ENCODE measurements at places on chromosomes 12 and 14. TPM values are rescaled to one million over a fixed set of nuclear protein-coding genes. Genes with fewer than 3 reads are reported as not detected.

Gene DYRK4
- 15.9 TPM for polyA plus RNA-seq

- DNase-seq, result no peak
- H3K27ac ChIP-seq, result no peak overlapping the region
- no peaks in the 10 kb centered on the region for H3K4me1 ChIP-seq
- H3K36me3 ChIP-seq, result no peaks in the 10 kb centered on the region
- no peaks in the 10 kb centered on the region for H3K27me3 ChIP-seq
Observed at GRCh38 chr14:54834727-54835126, 67.9 kb downstream of the GCH1 start.

Gene DACT1
- polyA plus RNA-seq, result 16.7 TPM

Gene MYRFL
- polyA plus RNA-seq, result 0.46 TPM

DNA sequence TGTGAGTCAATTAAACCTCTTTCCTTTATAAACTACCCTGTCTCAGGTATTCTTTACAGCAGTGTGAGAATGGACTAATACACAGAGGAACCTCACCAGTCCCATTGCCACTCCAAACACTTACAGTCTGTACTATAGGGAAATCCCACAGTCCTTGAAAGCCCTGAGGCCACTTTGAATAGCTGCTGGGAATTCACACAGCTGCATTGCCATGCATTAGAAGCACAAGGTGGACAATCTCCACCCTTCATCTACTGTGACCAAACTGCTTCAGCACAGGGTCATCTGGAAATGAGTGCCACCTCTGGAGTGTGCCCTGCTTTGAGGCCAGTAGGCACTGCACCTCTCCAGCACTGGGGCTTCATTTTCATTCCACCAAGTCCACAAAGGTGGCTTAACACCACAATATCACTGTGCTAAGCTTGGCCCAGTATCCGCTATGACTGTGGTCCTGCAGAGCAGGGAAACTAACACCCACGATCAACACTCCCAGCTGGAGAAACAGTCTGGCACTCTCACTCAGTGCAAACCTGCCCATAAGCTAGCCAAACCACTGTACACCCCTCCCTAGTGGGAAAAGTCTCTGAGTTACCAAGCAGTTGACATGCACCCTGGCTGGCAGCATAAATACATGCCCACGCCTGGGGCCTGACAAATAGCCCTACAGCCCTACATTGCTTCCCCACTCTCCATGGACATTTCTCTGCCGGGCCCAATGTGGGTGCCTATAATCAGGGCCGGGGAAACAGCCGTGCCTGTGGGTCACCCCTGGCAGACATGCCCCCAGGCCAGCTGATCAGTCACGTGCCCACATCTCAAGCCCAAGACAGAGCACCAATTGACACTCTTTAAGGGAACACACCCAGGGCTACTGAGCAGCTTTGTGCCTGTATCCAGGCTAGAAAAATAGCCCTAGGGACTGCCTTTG is 294.3 kb upstream of the MGAT4C start:
- no peak overlapping the region for H3K4me3 ChIP-seq
- no peaks in the 10 kb centered on the region for H3K36me3 ChIP-seq
- no peaks in the 10 kb centered on the region for H3K27me3 ChIP-seq

GRCh38 chr12:20711846-20712245 is 16.7 kb downstream of the SLCO1C1 start:
- no peaks in the 10 kb centered on the region for H3K27me3 ChIP-seq
- H3K36me3 ChIP-seq, result no peaks in the 10 kb centered on the region
- no peak for DNase-seq
- no peak overlapping the region for H3K4me3 ChIP-seq
- H3K4me1 ChIP-seq, result no peaks in the 10 kb centered on the region

DNA sequence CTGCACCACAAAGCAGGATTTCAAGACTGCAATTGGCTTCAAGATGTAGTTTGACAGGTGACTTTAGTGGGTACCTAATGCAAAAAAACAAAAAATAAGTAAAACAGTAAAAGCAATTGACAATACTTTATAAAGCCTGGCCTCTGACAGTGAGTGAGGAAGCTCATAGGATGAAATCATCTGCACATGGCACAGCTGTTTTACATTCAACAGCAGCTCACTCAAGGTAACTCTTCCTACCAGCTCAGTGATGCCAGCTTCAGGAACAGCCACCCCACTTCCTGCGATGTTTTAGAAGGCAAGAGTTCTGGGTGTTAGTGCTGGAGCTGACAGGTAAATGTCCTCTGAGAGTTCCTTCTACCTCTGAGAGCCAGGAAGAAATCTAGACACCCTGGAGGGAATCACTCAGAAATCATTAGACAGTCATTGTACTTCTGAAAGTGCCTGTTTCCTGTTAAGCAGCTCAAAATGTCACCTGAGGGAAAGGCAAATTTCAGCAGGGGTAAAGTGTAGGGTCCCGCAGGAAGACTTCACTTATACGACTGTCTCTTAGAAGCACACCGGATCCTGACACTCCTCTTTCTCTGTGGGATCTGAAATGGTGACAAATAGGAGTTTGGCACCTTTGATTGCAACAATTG is 99.9 kb downstream of the FOXN3 start:
- H3K27me3 ChIP-seq, result no peaks in the 10 kb centered on the region
- no peak overlapping the region for H3K27ac ChIP-seq
- no peak overlapping the region for H3K4me3 ChIP-seq
- no peak for DNase-seq
- H3K36me3 ChIP-seq, result peaks cover 10% of the 10 kb centered on the region

Gene ZC2HC1C
- polyA plus RNA-seq, result 2.6 TPM

DNA sequence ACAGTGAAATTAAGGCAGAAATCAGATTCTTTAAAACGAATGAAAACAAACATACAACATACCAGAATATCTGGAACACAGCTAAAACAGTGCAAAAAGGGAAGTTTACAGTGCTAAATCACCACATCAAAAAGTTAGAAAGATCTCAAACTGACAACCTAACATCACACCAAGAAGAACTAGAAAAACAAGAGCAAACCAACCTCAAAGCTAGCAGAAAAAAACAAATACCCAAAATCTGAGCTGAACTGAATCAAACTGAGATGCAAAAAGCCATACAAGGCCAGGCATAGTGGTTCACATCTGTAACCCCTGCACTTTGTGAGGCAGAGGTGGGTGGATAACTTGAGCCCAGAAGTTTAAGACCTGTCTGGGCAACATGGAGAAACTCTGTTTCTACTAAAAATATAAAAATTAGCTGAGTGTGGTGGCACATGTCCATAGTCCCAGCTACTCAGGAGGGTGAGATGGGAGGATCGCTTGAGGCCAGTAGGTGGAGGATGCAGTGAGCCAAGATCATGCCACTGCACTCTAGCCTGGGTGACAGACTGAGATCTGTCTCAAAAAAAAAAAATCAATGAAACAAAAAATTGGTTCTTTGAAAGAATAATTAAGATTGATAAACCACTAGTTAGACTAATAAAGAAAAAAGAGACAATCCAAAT is 33.2 kb upstream of the LDHB start:
- H3K27me3 ChIP-seq, result no peaks in the 10 kb centered on the region
- no peak overlapping the region for H3K4me3 ChIP-seq
- H3K27ac ChIP-seq, result no peak overlapping the region
- H3K36me3 ChIP-seq, result no peaks in the 10 kb centered on the region
- peaks cover 2% of the 10 kb centered on the region for H3K4me1 ChIP-seq

- H3K4me1 ChIP-seq, result peaks cover 12% of the 10 kb centered on the region
- peak overlapping the region; percentile 42 for H3K27ac ChIP-seq
- no peaks in the 10 kb centered on the region for H3K27me3 ChIP-seq
- peak; percentile 73 for DNase-seq
Observed at GRCh38 chr14:81519200-81520011, 14.2 kb downstream of the SEL1L start.

- no peaks in the 10 kb centered on the region for H3K36me3 ChIP-seq
- H3K4me3 ChIP-seq, result no peak overlapping the region
- H3K27me3 ChIP-seq, result peaks cover 16% of the 10 kb centered on the region
- DNase-seq, result no peak
Observed at GRCh38 chr12:118370601-118371000, 2.1 kb downstream of the TAOK3 start.

Gene MYF5
- polyA plus RNA-seq, result 30.3 TPM

Data from muscle of leg (tissue), 16 donors.